ENCODE measurements at places on chromosomes 7 and 10.

DNA sequence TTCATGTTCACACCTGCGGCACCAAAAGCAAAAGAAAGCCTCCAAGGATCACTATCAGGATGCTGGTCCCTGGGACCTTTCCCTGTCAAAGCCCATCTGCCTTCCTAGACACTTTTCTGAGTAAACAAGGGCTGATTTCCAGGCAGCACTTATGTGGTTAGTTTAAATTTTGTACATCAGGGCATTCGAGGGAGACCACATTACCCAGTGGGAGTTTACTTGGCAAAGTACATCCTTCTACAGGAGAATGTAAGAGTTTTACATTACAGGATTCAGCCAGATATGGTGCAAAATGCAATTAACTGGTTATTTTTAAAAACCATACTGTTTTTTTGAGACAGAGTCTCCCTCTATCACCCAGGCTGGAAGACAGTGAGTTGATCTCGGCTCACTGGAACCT, 132.1 kb downstream of the CSTF2T start:
- DNase-seq = no peak

DNA sequence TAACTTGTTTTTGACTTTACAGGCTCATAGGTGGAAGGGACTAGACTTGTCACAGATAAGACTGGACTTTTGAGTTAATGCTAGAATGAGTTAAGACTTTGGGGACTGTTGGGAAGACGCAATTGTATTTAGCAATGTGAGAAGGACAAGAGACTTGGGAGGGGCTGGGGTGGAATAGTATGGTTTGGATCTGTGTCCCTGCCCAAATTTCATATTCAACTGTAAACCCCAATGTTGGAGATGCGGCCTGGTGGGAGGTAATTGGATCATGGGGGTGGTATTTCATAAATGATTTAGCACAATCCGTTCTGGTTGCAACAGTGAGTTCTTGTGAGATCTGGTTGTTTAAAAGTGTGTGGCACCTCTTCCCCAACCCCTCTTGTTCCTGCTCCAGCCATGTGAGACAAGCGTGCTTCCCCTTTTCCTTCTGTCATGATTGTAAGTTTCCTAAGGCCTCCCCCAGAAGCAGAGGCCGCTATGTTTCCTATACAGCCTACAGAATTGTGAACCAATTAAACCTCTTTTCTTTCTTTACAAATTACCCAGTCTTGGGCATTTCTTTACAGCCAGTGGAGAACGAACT, 22.6 kb downstream of the RNF216 start:
- no peak for DNase-seq

- DNase-seq = no peak
Measured at GRCh38 chr10:111348076-111348475, 271.2 kb downstream of the ADRA2A start.

DNA sequence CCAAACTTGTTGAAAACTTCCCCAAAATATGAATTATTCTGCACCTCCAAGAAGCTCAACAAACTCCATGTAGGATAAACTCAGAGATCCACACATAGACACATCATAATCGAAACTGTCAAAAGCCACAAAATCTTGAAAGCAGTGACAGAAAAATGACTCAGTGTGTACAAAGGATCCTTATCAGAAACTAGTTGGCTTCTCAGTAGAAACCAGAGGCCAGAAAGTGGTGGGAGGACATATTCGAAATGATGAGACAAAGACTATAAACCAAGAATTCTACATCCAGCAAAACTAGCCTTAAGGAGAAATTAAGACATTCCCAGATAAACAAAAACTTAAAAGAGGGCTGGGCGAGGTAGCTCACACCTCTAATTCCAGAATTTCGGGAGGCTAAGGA, 38.5 kb downstream of the MCMBP start:
- DNase-seq = peak; percentile 23

GRCh38 chr10:114118514-114118913, 55.5 kb downstream of the CCDC186 start:
- no peak for DNase-seq

GRCh38 chr10:124138195-124138882, 44.9 kb upstream of the CHST15 start:
- peak; percentile 66 for DNase-seq

DNA sequence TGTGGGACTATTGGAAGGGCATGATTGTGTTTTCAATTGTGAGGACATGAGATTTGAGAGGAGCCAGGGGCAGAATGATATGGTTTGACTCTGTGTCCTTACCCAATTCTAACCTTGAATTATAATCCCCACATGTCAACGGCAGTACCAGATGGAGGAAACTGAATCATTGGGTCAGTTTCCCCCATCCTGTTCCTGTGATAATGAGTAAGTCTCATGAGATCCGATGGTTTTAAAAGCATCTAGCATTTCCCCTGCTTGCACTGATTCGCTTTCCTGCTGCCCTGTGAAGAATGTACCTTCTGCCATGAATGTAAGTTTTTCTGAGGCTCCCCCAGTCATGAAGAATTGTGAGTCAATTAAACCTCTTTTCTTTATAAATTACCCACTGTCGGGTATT, 1367.1 kb downstream of the XPNPEP1 start:
- peak; percentile 22 for DNase-seq

Data from EH (cell line).